ENCODE measurements at places on chromosomes 12 and 14.

GRCh38 chr12:100197486-100197885 is 3.1 kb upstream of the ACTR6 start:
- DNase-seq = no peak

GRCh38 chr14:66046035-66046434 is 440.1 kb upstream of the CCDC196 start:
- no peak for DNase-seq

GRCh38 chr12:78584695-78585094 is 279.9 kb upstream of the SYT1 start:
- DNase-seq = no peak

GRCh38 chr12:132700212-132700822 is 10.3 kb upstream of the PGAM5 start:
- no peak for DNase-seq

DNA sequence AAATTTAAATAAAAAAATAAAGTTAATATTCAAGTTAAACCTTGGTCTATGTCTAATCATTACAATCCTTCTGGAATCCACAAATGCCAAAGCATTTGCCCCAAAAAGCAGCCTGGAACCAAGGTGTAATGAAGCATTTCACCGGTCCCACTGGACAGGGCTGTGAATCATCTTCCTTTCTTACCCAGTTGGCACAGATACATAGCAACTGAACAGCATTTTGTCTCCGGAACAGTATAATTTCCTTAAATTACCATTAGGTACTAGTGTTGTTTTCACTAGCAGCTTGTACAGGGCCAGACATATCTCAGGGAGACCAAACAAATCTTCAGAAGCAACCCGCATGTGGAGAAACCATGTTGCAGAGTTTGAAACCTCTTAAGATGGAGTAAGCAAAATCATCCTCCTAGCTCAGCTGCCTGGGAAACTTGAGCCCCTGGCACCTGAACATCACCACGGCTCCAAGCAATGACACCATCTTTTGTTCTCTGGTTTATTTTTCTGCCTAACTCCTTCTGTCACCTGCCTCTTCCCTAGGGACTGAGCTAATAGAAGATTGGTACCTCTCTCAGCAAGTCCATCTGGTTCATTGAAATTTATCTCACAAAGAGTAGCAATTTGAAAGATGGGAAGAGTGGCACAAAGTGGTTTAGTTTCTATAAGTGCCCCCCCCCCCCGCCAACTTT is 17.9 kb upstream of the MDM1 start:
- no peak for DNase-seq

DNA sequence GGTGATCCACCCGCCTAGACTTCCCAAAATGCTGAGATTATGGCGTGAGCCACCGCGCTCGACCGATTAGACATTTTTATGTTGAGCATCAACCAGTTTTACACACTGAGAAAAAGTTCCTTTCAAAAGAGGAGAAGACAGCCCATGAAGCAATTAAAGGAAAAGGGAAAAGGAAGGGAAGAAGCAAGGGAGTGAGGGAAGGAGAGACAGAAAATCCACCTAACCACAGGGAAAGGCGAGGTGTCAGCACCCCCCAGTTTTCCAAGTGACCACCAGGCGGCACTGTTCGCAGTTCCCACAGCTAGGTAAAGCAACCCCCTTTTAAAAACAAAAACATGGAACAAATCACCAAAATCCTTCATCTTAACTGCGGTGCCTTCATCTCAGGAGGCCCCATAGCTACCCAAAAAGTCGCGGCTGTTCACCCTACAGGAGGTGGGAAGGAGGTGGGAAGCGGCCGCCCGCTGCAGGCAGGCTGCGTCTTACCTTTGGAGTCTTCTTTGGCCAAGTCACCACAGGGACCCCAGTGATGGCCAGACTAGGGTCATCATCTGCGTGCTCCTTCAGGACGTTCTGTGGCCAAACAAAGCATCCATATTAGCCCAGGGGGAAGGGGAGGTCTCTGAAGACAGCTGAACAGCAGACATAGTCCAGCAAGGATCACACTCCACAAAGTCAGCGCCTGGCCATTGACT is 86.6 kb downstream of the KDM2B start:
- DNase-seq = peak; percentile 73

DNA sequence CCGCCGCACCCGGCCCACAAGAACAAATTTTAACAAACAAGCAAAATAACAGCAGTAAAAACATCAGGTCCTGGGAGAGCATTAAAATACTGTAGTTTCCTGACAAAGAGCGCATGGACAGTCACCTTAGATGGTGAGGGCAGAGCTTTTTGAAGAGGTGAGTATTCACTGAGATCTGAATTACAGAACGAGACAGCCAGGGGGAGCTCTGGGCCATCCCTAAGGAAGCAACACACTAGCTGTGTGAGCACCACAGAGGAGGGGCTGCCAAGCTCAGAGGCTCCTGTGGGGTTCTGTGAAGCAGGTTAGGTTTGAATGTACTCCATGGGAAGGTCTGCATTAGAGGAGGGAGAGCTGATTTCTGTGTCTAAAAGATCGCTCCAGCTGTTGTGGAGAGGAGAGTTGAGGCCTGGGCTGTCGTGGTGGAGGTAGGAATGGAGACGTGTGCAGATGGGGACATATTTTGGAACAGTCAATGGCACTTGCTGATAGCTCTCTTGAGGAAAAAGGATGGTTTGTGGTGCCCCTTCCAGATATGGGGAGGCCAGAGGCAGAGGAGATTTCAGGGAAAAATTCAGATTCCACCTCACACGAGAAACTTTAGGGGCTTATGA is 72.9 kb downstream of the TRAFD1 start:
- peak; percentile 80 for DNase-seq

DNA sequence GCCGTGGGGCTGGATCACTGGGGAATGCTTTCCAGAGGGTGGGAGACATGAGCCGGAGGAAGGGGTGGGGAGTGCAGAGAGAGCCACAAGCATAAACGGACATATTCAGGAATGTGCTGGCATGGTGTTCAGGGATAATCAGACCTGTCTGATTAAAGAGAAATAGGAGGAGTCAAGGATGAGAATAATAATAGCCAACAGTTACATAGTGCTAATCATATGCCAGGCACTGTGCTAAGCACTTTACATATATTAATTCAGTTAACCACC is 43.7 kb downstream of the LTBP2 start:
- DNase-seq = no peak

DNA sequence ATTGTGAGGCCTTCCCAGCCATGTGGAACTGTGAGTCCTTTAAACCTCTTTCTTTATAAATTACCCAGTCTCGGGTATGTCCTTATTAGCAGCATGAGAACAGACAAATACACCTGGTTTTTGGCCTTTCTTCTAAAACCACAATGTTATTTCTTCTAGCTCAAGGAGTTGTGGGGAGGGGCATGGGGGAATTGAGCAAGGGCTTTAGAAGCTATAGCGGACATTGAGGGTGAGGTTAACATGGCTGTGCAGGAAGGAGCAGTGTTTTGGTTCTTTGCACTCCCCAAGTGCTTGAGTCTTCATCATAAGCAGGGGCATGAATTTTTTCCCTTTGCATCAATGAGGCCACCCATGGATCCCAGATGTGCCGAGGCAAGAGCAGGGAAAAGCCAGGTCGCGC is 86.8 kb downstream of the SPRING1 start:
- no peak for DNase-seq

DNA sequence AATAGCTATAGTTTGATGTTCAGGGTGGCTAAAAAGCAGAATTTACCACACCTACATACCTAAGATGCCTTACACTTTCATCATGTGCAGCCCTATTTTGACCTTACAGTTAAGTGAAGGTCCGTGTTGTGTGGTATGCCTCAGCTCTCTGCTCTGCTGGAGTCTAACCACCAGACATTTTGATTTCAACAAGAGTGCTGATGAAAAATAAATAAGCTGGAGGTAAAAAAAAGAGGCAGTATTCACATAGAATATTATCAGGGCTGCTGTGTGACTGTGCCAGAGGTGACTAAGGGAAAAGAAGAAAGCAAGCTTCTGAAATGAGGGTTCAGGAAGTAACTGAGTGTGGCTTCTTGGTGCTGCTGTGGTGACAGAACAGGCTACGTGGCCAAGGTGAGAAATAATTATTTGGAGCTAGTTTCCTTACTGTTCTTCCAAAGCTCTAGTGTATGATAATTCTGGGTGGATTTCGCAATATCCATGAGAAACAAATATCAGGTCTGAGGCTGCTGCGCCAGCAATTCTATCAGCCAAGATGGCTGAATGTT is 188.8 kb downstream of the STXBP6 start:
- DNase-seq = no peak

DNA sequence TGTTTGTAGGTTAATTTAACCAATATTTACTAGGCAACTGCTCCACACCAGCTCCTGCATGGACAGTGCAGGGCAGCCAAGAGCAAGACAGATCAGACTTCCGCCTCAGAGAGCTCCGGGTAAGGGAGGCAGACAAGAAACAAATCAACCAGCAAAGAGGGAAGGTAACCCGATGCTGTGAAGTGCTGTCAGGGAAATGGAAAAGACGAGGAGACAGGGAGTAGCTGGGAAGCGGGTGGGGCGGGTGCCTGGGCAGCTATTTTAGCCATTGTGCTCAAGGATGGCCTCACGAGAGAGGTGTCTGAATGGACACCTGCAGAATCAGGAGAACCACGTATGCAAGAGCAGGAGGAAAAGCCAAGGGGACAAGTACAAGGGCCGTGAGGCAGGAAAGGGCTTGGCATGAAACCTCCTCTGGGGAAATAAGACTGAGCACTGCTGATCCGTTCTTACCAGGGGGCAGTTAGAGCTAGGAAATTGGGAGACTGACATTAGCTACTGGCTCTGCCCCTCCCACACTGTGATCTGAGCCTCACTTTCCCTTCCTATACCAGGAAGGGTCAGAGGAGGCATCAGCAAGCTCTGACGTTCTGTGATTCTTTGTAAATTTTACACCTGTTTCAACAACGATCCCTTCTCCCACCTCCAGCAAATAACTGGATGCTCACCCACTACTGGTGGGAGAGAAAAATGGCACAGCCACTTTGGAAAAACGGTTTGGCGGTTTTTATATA is 6.5 kb upstream of the TMEM119 start:
- DNase-seq = no peak

GRCh38 chr12:52382854-52383253 is 2.6 kb downstream of the KRT84 start:
- peak; percentile 19 for DNase-seq

DNA sequence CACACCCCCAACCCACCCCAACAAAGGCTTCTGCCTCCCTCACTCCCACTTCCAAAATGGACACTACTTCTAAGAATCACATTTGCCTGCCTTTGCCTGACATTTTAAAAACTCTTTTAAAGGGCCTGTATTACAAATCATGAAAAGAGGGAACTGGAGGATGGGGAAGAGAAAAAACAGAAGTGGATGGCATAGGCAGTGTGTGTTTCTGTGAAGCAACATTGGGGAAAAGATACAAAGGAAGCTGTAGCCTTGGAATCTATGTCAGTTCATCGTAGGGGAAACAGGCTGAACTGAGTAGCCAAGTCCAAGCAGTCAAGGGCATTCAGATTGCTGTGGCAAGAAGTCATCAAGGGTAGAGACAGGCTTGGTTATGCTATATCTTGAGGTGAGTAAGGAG is 273.9 kb downstream of the BTG1 start:
- no peak for DNase-seq

All from activated naive CD4-positive, alpha-beta T cell treated with anti-CD3 and anti-CD28 coated beads for 36 hours (primary cell).